ENCODE measurements at places on chromosomes 7 and 10.
A peak's percentile ranks its signal among the peaks of the same experiment; 100 is the strongest.

- no peaks in the 10 kb centered on the region for H3K27me3 ChIP-seq
- DNase-seq = no peak
Measured at GRCh38 chr10:129846991-129847391, 117.1 kb downstream of the EBF3 start.

- no peak for DNase-seq
- no peak overlapping the region for H3K27ac ChIP-seq
- no peaks in the 10 kb centered on the region for H3K36me3 ChIP-seq
- H3K4me1 ChIP-seq = no peaks in the 10 kb centered on the region
Measured at GRCh38 chr10:2895594-2896196, 171.7 kb upstream of the PFKP start.

GRCh38 chr7:8260871-8261694, 884 bp downstream of the ICA1 start:
- H3K4me3 ChIP-seq = peak overlapping the region; percentile 26
- no peaks in the 10 kb centered on the region for H3K36me3 ChIP-seq
- peaks cover 29% of the 10 kb centered on the region for H3K27me3 ChIP-seq
- no peak overlapping the region for H3K27ac ChIP-seq
- peaks cover 9% of the 10 kb centered on the region for H3K4me1 ChIP-seq

DNA sequence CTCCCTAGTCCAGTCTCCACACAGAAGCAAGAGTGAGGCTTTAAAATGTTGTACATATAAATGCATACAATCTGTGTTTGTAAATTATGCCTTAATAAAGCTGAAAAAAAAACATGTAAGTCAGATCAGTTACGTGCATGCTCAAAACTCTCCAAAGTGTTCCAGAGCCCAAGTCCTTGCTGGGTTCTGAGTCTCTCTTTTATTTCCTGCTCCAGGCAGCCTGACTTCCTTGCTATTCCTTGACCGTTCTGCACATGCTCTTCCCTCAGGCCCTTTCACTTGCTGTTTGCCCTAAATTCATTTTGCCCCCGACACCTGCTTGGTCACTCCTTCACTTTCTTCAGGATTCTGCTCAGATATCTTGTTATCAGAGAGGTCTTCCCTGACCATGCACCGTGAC, 770.1 kb downstream of the PHTF2 start:
- no peaks in the 10 kb centered on the region for H3K4me1 ChIP-seq
- DNase-seq = no peak
- no peak overlapping the region for H3K4me3 ChIP-seq
- no peaks in the 10 kb centered on the region for H3K27me3 ChIP-seq
- no peaks in the 10 kb centered on the region for H3K36me3 ChIP-seq
- H3K27ac ChIP-seq = no peak overlapping the region

GRCh38 chr7:70674571-70675010, 457.4 kb upstream of the GALNT17 start:
- no peaks in the 10 kb centered on the region for H3K36me3 ChIP-seq
- no peak for DNase-seq
- H3K27ac ChIP-seq = no peak overlapping the region
- H3K4me3 ChIP-seq = no peak overlapping the region

DNA sequence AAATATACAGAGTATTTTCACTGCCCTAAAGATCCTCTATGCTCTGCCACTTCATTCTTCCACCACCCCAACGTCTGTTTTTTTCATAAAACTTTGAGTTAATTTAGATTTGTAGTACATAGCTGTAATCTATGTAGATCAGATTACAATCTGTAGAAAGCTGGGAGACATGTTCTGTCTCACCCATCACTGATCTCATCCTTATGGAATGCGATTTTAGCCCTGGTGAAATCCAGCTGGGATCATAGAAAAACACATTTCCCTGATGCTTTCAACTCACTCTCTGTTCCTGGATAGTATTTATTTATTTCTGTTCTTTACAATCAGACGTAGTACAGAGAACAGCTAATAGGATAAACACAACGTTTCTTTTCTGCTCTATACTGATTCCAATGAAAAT, 521.0 kb downstream of the KIF20B start:
- H3K4me3 ChIP-seq = no peak overlapping the region
- no peaks in the 10 kb centered on the region for H3K36me3 ChIP-seq
- H3K27ac ChIP-seq = no peak overlapping the region
- H3K27me3 ChIP-seq = no peaks in the 10 kb centered on the region
- no peaks in the 10 kb centered on the region for H3K4me1 ChIP-seq

GRCh38 chr10:35937546-35937945, 295.4 kb upstream of the FZD8 start:
- H3K27me3 ChIP-seq = no peaks in the 10 kb centered on the region
- no peaks in the 10 kb centered on the region for H3K4me1 ChIP-seq
- H3K4me3 ChIP-seq = no peak overlapping the region
- H3K36me3 ChIP-seq = no peaks in the 10 kb centered on the region
- H3K27ac ChIP-seq = no peak overlapping the region
- DNase-seq = no peak

DNA sequence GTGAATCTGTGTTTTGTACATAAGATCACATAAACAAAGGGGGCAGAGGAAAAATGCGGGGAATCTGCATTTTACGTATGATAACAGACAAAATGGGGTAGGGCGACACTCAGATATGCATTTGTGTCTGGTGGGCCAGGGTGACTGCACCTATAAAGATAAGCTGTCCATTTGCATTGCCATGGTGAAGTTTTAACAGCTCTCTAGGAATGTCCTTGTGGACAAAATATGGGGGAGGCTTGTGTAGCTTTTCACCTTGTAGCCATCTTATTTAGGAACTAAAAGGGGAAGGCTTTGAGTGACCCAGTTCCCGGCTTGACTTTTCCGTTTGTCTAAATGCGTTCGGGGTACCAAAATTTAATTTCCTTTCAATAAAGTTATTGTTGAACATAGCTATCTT, 92.4 kb upstream of the AGBL3 start:
- H3K4me1 ChIP-seq = no peaks in the 10 kb centered on the region
- no peak for DNase-seq
- no peak overlapping the region for H3K4me3 ChIP-seq
- H3K27ac ChIP-seq = no peak overlapping the region

- peaks cover 16% of the 10 kb centered on the region for H3K4me1 ChIP-seq
- peak overlapping the region; percentile 46 for H3K27ac ChIP-seq
- H3K27me3 ChIP-seq = no peaks in the 10 kb centered on the region
- H3K4me3 ChIP-seq = no peak overlapping the region
- DNase-seq = peak; percentile 55
Measured at GRCh38 chr7:140358412-140359051, 39.8 kb downstream of the SLC37A3 start.

- H3K27me3 ChIP-seq = no peaks in the 10 kb centered on the region
- H3K36me3 ChIP-seq = no peaks in the 10 kb centered on the region
- H3K27ac ChIP-seq = no peak overlapping the region
- DNase-seq = no peak
- no peaks in the 10 kb centered on the region for H3K4me1 ChIP-seq
- H3K4me3 ChIP-seq = no peak overlapping the region
Measured at GRCh38 chr7:45702751-45703150, 128.6 kb downstream of the ADCY1 start.

- no peaks in the 10 kb centered on the region for H3K27me3 ChIP-seq
- no peak for DNase-seq
- H3K27ac ChIP-seq = no peak overlapping the region
- H3K4me1 ChIP-seq = no peaks in the 10 kb centered on the region
- H3K36me3 ChIP-seq = no peaks in the 10 kb centered on the region
Measured at GRCh38 chr7:15288741-15289140, 273.1 kb downstream of the AGMO start.

- no peak overlapping the region for H3K4me3 ChIP-seq
- no peaks in the 10 kb centered on the region for H3K36me3 ChIP-seq
- DNase-seq = peak; percentile 43
- H3K27ac ChIP-seq = no peak overlapping the region
- H3K4me1 ChIP-seq = no peaks in the 10 kb centered on the region
Measured at GRCh38 chr7:27689591-27690164, 27.0 kb upstream of the HIBADH start.

GRCh38 chr7:41148521-41148951, 554.4 kb downstream of the INHBA start:
- H3K27ac ChIP-seq = no peak overlapping the region
- H3K4me1 ChIP-seq = no peaks in the 10 kb centered on the region
- no peak for DNase-seq
- no peak overlapping the region for H3K4me3 ChIP-seq
- H3K36me3 ChIP-seq = no peaks in the 10 kb centered on the region
- H3K27me3 ChIP-seq = no peaks in the 10 kb centered on the region

DNA sequence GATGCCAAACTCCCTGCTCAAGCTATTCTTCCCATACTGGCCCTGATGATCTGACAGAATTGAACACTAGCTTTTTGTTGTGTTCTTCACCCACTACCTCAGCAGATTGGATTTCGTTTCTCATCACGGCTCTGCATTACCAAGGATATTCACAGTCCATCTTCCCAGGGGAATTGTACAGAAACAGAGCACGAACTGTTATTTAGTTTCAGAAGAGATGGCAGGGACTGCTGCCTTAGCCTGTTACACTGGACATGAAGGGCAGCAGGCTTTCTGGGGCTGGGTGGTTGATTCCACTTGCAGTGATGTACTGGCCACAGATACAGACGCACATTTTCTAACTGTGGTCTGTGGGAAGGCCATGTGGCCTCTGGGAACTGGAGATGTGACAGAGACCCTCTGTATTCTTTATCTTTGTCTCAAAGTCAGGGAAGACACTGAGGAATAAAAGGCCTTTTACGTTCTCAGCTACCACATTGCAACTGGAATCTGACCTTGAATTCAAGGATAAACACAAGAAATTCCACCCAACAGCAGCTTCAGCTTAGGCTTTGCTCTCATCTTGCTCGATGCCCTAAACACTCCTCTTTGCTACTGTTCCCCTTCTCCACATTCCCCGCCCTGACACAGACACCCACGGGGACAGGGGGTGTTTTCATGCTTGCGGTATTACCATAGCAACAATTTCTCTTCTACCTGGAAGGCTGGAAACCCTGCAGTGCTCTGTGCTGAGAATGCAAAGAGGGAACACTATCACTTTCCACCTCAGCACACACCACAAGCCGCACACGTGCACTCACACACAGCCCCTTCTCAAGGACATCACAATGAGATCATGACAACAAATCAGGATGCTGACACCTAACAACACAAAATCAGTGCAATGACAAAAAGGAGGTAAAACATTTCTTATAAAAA, 81.7 kb downstream of the RNF216 start:
- peaks cover 21% of the 10 kb centered on the region for H3K36me3 ChIP-seq
- DNase-seq = no peak
- no peak overlapping the region for H3K4me3 ChIP-seq
- no peak overlapping the region for H3K27ac ChIP-seq
- H3K27me3 ChIP-seq = no peaks in the 10 kb centered on the region
- peaks cover 52% of the 10 kb centered on the region for H3K4me1 ChIP-seq

GRCh38 chr7:159157714-159158113, 13.0 kb upstream of the VIPR2 start:
- no peak for DNase-seq
- no peak overlapping the region for H3K4me3 ChIP-seq
- H3K27me3 ChIP-seq = no peaks in the 10 kb centered on the region
- no peaks in the 10 kb centered on the region for H3K36me3 ChIP-seq

- no peaks in the 10 kb centered on the region for H3K27me3 ChIP-seq
- no peaks in the 10 kb centered on the region for H3K36me3 ChIP-seq
- no peak overlapping the region for H3K4me3 ChIP-seq
- DNase-seq = no peak
Measured at GRCh38 chr10:59508296-59508695, 145.9 kb upstream of the FAM13C start.

- peaks cover 18% of the 10 kb centered on the region for H3K36me3 ChIP-seq
- H3K27ac ChIP-seq = peak overlapping the region; percentile 56
- H3K27me3 ChIP-seq = no peaks in the 10 kb centered on the region
- peaks cover 49% of the 10 kb centered on the region for H3K4me1 ChIP-seq
- no peak overlapping the region for H3K4me3 ChIP-seq
- no peak for DNase-seq
Measured at GRCh38 chr7:105003275-105003674, 10.7 kb upstream of the KMT2E start.

GRCh38 chr10:60262647-60263126, 127.0 kb downstream of the ANK3 start:
- no peaks in the 10 kb centered on the region for H3K4me1 ChIP-seq
- no peak overlapping the region for H3K4me3 ChIP-seq
- H3K36me3 ChIP-seq = no peaks in the 10 kb centered on the region
- DNase-seq = no peak
- no peaks in the 10 kb centered on the region for H3K27me3 ChIP-seq
- H3K27ac ChIP-seq = no peak overlapping the region

- no peak overlapping the region for H3K27ac ChIP-seq
- H3K27me3 ChIP-seq = no peaks in the 10 kb centered on the region
- H3K36me3 ChIP-seq = no peaks in the 10 kb centered on the region
- H3K4me1 ChIP-seq = no peaks in the 10 kb centered on the region
- no peak overlapping the region for H3K4me3 ChIP-seq
Measured at GRCh38 chr7:125663961-125664360, 734.3 kb upstream of the POT1 start.

GRCh38 chr10:84005403-84005802, 133.9 kb upstream of the GHITM start:
- no peaks in the 10 kb centered on the region for H3K36me3 ChIP-seq
- no peak overlapping the region for H3K27ac ChIP-seq
- DNase-seq = no peak
- H3K4me3 ChIP-seq = no peak overlapping the region

DNA sequence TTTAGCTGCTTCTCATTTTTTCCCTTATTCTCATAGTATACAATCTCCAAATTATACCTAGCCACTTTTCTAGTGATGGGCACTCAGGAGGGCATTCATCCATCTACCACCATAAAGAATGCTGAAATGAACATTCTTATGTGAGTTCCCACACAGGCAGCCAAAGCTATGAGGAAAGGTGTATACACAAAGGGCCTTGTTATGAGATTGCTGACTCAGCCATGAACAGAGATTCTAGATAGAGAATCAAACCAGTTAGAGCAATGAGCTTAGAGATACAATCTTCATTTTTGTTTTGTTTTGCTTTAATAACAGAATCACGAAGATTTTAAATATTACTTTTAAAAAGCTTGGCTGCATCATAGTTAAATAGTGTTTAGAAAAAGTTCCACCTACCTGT, 54.8 kb upstream of the TNKS2 start:
- no peaks in the 10 kb centered on the region for H3K4me1 ChIP-seq
- no peak overlapping the region for H3K27ac ChIP-seq
- no peak overlapping the region for H3K4me3 ChIP-seq
- peaks cover 15% of the 10 kb centered on the region for H3K27me3 ChIP-seq
- H3K36me3 ChIP-seq = no peaks in the 10 kb centered on the region
- DNase-seq = no peak

DNA sequence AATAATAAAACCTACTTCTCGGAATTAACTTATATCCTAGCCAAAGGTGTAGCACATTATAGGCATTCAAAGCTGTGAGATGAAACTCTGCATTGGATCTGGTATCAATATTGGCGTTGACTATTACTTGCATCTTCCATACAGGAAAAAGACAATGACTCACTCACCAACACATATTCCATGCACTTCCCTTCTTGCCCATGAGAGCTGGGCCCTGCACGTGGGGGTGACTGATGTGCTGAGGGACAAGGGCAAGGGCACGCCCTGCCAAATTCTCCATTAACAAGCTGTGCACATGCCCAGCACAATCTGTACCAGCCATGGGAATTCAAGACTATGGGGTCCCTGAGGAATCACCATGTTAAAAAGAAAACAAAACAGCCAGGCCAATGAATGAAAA, 188.1 kb upstream of the PDE1C start:
- no peak overlapping the region for H3K4me3 ChIP-seq
- no peak overlapping the region for H3K27ac ChIP-seq
- H3K36me3 ChIP-seq = no peaks in the 10 kb centered on the region

GRCh38 chr7:38855867-38856266, 53.1 kb downstream of the VPS41 start:
- H3K27me3 ChIP-seq = no peaks in the 10 kb centered on the region
- peaks cover 5% of the 10 kb centered on the region for H3K4me1 ChIP-seq
- peaks cover 9% of the 10 kb centered on the region for H3K36me3 ChIP-seq
- no peak overlapping the region for H3K4me3 ChIP-seq
- H3K27ac ChIP-seq = no peak overlapping the region

- H3K4me3 ChIP-seq = peak overlapping the region; percentile 87
- H3K27me3 ChIP-seq = no peaks in the 10 kb centered on the region
Measured at GRCh38 chr7:876972-877311, 588 bp downstream of the GET4 start.
